ENCODE measurements at places on chromosomes 6 and 20.

DNA sequence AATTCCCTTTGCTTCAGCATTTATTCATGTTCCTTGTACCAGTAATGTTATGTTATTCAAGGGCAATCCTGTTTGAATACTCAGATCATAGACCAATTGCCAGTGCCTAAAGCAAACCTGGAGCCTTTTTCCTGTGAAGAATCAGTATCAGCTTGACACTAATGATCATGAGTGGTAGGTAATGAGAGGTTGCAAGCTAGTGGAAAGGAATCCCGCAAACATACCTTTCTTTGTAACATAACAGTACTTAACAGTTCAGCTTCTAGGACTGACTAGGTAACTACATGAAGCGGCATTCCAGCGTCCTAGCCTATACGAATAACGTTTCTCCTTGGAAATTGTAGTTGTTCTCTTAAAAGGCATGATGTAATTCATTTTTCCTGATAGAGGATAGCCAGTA, 253.7 kb downstream of the TMEM242 start:
- no peak for ATAC-seq

GRCh38 chr6:168493976-168494375, 53.0 kb downstream of the SMOC2 start:
- no peak for ATAC-seq

DNA sequence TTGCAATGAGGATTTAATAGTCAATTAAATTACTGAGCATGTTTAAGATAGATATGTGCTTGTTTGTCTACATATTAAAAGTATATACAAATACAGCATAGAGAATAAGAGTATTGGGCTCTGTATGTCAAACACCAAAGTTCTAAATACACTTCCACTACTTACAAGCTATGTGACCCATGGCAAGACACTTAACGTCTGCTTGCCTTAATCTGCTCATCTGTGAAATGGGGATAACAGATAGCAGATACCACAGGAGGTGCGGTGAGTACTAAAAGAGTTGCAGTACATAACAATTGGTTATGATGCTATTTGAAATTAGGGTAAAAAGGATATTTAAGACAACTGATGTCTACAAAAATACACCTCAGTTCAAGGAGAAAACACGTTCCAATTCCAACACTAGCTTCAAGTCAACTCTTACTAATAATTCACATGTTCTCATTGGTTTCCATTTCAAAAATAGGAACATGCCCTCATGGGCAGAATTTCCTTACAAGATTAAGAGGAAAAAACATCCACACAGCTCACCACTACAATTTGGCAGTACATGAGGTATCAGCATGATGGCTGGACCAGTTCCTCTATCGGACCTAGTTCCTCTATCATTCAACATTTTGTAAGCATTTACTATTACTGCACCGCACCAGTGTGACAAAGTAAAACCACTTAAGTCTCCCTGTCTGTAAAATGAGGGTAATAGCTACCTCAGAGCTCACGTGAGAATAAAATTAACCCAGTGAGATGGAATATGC, 101.1 kb downstream of the SMLR1 start:
- ATAC-seq = no peak

- no peak for ATAC-seq
Observed at GRCh38 chr6:10658910-10659698, 35.3 kb downstream of the C6orf52 start.

DNA sequence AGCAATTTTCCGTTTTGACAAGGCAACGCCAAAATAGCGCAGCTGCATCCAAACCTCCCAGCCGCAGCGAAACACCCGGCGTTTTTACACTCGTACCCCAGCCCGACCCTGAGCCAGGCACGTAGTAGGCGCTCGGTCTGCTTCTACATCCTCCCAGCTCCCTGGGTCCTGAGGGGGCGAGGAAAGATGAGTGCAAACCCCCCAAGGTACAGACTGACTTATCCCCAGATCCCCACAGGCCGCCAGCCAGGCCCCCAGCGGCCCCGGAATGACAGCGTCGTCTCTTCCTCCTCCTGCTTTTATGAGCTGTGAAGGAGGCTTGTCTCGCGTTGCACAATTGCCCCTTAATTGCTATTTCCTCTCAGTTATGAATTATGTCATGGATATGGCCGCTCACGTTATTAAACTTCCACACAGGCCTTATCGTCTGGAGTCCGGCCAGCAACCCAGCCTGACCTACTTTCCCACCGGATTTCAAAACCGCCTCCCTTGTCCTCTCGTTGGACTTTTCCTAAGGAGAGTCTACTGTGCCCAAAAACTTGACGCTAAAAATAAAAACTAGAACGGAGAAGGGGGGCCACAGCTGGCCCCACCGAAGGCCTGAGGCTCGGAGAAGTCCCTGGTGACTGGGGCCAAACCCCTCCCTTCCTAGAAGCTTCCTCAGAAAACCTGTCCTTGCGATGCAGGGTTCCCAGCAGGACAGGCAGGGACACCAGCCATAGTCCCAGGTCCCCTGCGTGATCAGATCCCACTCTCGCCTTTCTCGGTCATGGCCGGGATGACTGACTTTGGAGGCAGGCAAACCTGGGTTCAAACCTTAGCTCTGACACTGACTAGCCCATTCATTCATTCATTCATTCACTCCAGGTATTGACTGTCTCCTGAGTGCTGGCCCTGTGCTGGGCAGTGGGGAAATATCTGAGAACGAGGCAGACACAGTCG, 130.9 kb upstream of the PTPN1 start:
- ATAC-seq = no peak

DNA sequence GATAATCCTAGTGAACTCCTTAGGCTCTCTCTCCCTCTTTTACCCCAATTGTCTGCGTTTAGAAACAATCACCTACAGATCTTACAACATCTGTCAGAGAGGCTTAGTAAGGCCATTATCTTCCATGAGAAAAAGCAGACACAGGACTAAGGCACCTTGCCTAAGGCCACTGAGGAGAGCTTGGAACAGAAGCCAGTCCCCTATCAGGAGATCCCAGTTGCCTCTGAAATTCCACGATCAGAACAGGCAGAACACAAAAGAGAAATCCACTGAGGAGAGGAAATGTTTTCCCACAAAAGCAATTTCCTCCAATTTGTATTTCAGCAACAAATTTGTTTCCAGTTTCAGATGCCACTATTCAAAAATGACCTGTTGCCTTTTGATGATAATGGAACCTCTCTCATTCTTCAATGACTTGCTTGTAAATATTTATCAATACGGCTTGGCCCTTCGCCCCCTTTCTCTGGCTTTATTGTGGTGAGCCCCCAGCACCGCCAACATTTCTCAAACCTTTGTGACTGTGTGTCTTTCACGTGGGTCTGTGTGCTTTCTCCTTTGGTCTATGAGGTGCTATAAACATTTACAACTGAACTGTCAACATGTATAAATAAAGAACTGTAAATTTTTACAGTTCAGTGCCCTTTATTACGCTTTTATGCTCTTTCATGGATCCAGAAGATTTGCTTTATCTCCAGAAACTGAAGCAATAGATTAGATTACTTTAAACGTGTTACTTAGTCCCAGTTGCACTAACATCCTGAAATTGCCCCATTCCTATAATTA, 187.8 kb upstream of the PHACTR1 start:
- ATAC-seq = no peak
